Motor neuron (in vitro differentiated cells): ENCODE measurements at places on chromosomes 7 and 10. TPM values are rescaled to one million over a fixed set of nuclear protein-coding genes. Genes with fewer than 3 reads are reported as not detected.

Gene TMEM72
- 0.26 and 0.52 TPM in 2 replicates for total RNA-seq

Gene C10orf143
- total RNA-seq, result 1.8 and 2.8 TPM in 2 replicates

Gene MMP21
- total RNA-seq, result 0.49 TPM in 1 of 2 replicates, not detected in the other

Gene SFMBT2
- 11.2 and 12.7 TPM in 2 replicates for total RNA-seq

Gene ADIRF
- 0.78 and 1.1 TPM in 2 replicates for total RNA-seq

Gene PRKG1
- 5.6 and 7.6 TPM in 2 replicates for total RNA-seq

Gene CRTAC1
- 8.0 and 8.5 TPM in 2 replicates for total RNA-seq
